ENCODE measurements at places on chromosomes 3 and 15.

- DNase-seq, result no peak
Measured at GRCh38 chr15:87470923-87471322, 785.6 kb downstream of the NTRK3 start.

GRCh38 chr15:88331291-88331690, 74.8 kb upstream of the NTRK3 start:
- no peak for DNase-seq

- no peak for DNase-seq
Measured at GRCh38 chr15:97200161-97200560, 760.3 kb upstream of the ARRDC4 start.

- no peak for DNase-seq
Measured at GRCh38 chr15:80798911-80799310, 19.7 kb downstream of the CEMIP start.

DNA sequence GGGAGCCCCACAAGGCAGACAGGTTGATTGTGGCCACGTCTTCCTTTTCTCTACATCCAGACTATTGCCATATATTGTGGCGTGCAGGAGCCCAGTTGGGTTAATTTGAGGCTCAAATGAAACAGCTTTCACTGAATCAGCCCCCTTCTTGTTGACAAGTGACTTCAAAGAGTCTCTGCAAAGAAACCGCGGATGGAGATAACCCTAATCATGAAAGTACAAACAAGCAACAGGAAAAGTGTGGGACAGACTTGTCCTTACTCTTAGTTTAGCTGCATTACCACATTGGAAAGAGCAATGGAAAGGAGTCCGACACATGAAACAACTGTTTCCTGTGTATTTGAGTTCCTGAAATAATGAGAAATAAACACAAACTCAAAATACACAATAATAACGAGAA, 3.3 kb downstream of the TMEM40 start:
- DNase-seq, result no peak

DNA sequence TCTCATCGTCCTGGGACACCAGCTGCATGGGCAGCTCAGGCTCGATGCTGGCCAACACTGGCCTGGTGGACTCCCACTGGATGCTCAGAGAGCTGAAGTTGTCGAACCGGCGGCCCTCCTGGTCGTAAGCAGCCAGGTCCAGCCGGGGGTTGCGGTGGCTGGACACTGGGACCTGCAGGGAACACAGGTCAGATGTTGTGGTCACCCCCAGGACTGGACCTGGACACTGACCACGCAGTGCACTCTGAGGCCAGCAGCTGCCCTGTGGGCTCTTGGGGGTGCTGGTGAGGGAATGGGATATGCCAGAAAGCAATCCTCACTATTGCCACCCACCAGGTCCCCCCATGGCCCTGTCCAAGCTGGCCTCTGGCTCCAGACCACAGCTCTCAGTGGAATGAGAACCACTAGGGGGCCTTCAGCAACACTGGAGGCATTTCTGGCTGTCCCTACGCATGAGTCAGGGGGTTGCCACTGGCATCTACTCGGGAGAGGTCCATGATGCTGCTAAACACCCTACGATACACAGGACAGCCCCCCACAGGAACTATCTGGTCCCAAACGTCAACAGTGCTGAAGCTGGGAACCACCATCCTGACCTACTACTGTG, 66.1 kb downstream of the NUP210 start:
- DNase-seq, result no peak

DNA sequence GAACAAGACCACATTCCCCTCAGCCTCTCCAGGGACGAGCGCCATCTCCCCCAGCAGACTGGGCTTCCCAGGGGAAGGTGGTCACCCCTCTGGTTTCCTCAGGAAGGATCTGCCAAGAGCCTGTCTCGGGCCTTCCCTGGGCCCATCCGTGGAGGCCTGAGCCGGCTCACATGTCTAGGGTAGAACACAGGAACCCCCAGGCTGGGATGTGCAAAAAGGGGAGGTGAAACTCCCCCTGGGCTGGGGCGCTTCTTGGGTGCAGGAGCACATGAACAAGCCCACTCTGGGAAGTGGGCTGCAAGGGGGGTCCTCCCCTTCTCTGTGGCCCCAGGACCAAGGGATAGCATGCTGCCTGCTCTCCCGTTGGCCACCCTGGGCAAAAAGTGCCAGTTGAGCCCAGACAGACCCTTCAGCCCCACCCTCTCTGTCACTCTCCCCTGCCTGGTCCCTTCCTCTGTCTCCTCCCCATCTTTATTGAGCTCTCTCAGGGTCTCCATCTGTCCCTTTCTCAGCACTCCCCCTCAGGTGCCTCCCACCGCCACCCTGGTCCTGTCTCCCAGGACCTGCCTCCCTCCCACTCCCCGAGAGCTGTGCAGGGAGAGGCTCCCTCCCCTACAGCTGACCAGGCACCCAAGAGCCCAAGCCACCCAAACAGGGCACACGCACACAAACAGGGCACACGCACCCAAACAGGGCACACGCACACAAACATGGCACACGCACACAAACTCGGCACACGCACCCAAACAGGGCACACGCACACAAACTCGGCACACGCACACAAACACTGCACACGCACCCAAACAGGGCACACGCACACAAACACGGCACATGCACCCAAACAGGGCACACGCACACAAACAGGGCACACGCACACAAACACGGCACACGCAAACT, 864 bp downstream of the SEMA3G start:
- no peak for DNase-seq

- DNase-seq, result no peak
Measured at GRCh38 chr15:63915873-63916771, 82.4 kb upstream of the HERC1 start.

DNA sequence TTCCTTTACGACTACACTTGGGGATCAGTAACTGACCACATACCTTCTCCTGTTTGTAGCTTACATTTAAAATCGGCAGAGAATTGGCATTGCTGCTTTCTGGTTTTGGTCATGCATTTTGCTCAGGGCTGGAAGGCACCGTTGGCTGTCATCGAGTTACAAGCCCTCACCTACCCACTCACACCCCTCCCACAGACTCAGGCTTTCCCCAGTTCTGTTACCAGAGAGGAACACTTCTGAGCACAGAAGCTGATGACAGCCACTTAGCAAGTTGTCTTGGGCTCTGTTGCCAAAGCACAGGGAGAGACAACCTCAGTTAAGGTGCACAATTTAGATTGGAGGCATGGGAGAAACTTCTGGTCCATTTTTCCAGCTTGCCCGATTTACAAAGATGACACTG, 204.8 kb upstream of the TOPAZ1 start:
- DNase-seq, result no peak

DNA sequence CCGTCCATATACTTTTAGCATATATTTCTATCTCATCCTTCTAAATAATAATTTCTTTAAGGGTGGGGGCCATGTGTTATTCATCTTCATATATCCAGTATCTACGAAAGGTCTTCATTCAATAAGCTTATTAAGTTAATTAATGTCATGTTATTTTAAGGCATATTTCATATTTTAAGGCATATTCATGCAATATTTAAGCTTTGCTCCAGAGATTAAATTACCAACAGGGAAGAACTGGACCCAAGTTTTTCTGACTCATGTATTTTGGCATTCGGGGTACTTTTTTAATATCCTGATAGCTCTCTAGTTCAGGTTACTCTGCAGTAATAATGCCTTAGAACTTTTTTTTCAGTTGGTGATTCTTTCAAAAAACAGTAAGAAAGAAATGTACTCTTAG, 27.4 kb downstream of the PHC3 start:
- no peak for DNase-seq
